ENCODE measurements at places on chromosomes 5 and 9.

- DNase-seq = no peak
Observed at GRCh38 chr9:128304136-128304970, 17.9 kb downstream of the TRUB2 start.

GRCh38 chr5:38556088-38556598 is 303 bp downstream of the LIFR start:
- no peak for DNase-seq

DNA sequence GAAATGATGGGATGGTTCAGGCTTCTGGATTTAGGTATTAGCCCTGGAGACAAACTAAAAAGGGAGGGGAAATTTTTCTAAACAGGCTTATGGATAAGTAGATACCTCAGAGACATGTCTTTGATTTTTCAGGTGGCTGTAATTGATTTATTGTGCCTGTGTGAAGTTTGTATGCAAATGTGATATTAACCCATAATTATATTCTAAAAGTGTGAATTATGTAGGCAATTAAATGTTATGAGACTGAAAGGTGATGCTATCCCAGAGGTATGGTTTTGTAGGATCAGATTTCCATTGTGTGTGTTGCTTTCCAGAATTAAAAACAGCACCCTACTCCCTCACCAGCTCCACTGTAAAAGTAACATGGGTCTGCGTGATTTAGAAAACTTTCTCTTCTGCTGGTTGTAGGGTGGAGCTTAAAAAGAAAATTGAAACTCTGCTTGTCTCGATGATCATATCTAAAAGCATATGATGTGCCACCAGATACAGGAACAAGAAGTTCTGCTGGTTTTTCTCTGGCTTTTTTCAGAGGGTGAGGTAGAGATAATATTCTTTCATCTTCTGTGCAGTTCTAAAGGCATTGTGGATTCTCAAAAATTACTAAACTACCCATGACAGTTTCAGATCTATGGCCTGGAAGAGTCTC is 71.8 kb upstream of the TAF11L2 start:
- DNase-seq = no peak

DNA sequence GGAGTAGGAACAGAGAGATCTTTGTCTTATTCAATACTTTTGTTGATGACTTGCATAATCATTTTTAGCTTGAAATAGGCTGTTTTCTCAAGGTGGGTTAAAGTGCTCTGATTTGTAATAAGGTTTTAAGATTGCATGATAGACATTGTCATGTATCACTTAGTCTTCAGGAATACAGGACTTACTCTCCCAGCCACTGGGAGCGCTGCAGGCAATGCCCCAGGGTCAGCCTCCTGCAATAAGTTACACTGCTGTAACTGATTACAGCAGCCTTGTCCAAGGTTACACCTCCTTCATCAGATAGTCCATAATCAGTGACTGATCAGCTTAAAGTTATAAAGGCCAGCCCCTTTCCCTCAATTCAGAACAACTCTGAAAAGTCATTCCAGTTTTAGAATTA is 218.6 kb downstream of the ESM1 start:
- no peak for DNase-seq

GRCh38 chr5:116520771-116521170 is 53.9 kb downstream of the SEMA6A start:
- no peak for DNase-seq

- DNase-seq = no peak
Observed at GRCh38 chr9:121292801-121293241, 24.9 kb downstream of the GSN start.

DNA sequence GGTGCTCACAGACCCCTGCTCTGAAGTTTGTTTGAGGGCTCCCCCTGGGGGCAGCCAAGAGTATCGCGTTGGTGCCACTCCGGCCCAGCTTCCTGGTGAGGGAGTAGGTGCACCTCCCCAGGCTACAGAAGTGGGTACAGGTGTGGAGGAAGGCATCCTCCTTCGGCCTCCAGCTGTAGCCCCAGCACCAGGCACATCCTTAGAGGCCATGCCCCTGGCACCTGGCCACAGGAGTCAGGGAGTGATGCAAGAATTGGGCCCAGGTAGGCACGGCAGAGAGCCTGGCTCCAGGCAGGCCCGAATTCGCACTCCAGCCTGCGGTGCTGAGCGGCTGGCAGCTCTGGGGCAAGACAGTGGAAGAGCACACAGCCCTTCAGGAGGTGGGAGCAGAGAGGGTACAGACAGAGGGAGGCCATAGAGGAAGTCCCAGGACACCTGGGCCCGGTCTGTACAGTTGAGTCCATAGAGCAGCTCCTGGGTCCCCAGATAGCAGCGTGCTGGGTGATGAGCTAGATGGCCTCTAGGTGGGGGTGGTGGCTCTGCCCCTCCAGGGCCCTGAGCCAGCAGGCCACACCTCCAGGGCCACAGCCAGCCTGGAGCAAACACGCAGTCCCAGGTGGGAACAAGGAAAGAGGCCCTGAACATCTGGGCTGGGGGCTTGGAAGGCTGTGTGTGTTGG is 2.4 kb downstream of the SAPCD2 start:
- DNase-seq = peak; percentile 79

GRCh38 chr5:173237875-173238220 is 2.8 kb upstream of the NKX2-5 start:
- DNase-seq = no peak

DNA sequence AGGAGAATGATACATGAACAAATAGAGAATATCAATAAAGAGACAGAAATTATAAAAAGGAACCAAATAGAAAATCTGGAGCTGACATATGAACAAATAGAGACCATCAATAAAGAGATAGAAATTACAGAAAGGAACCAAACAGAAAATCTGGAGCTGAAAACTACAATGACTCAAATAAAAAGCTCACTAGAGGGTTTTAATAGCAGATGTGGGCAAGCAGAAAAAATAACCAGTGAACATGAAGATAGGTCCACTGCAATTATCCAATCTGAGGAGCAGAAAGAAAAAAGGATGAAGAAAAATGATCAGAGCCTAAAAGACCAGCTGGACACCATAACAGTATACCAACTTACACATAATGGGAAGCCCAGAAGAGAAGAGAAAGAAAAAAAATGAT is 353.7 kb downstream of the ARL15 start:
- no peak for DNase-seq

DNA sequence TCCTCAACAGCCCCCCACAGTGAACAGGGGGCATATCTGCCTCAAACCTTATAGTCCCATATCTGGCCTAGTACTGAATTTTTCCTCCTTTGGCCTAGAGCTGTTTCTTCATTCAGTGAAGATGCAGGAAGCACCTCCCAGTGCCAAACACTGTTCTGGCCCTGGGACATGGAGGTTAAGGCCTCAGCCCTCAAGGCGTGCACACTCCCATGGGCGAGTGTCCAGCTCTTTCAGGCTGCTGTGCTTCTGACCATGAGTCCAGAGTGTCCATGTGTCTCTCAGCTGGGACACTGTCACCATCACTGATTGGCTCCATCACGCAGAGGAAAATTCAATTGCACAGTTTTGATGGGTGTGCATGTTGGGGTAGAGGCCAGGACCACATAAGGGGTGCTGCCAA is 151.5 kb downstream of the PAX5 start:
- no peak for DNase-seq

- DNase-seq = no peak
Observed at GRCh38 chr9:113468716-113469448, 5.4 kb downstream of the RGS3 start.

DNA sequence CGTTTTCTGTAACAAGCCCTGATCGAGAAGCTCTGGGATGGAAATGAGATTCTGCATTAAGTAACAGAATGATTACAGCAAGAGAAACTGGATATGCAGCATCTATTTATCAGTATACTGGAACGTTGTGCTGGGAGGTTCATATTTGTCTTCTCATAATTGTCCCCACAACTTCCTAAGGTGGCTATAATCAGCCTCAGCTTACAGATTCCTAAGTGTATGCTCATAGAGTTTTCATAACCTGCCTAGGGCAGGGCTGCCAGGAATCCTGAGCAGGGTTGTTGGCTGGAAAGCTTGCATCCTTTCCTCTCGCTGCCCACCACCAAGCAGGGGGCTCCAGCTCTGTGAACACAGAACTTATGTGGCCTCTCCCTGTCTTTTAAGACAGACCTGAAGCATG is 70.2 kb downstream of the FNBP1 start:
- no peak for DNase-seq

DNA sequence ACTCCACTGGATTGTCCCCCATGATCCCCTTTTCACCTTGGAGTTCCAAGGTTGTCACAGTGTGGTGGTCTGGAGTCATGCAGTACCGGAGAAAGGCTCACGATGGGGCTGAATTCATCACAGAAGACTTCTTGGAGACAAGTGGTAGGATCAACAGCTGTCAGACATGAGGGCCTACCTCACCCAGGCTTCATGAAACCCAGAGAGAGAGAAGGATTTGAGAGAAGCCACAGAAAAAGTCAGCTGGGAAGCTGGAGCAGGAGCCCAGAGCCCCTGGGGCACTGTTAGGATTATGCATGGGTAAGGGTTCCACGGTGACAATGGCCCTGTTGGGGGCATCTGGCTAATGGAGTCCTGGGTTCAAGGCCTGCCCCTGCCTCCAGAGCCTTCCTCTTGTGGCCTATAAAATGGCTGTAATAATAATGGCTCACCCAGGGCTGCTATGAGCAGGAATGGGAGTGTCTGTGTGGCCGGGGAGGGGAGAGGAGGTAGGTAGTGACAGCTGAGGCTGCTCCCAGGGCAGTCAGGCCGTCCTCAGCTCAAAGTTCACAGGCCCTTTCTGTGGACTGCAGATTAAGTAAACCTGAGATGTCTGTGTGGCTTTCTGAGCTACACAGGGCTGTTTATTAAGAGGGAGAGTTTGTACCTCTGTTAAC is 910 bp downstream of the TRIM14 start:
- DNase-seq = no peak

- no peak for DNase-seq
Observed at GRCh38 chr9:84226126-84226525, 114.4 kb downstream of the SLC28A3 start.

GRCh38 chr5:39846144-39846543 is 421.4 kb upstream of the DAB2 start:
- no peak for DNase-seq

DNA sequence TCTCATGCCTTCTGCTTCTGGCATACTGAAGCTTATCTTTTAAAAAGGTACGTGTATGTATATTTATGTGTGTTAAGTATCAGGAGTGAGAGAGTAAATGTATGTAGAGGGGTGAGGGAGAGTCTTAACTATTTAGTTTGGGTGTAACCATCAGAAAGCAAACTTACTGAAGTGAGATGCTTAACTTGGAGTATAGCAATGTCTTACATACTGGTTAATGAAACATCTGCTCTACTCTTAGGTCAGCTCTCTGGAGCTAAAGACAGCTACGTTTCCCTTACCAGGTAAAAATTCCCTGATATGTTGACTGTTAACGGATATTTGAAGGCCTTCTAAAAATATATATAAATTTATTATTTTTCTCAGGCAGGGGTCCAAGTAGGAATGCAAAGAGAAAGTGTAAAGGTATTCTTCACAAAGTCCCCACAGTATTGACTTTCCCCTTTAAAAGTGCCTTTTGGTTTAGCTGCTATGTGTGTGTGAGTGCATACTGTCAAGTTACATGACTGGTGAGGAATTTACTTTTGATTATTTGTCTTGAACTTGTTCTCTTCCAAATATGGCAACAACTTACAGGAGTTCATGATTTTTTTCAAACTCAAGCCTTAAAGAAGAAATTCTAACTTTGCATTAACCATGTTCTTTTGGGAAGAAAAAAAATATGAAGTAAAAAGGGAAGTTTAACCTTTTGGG is 12.3 kb upstream of the C5orf24 start:
- DNase-seq = no peak

- no peak for DNase-seq
Observed at GRCh38 chr5:149126906-149127305, 14.4 kb upstream of the ABLIM3 start.

- DNase-seq = no peak
Observed at GRCh38 chr5:127766676-127767335, 63.6 kb downstream of the CCDC192 start.

DNA sequence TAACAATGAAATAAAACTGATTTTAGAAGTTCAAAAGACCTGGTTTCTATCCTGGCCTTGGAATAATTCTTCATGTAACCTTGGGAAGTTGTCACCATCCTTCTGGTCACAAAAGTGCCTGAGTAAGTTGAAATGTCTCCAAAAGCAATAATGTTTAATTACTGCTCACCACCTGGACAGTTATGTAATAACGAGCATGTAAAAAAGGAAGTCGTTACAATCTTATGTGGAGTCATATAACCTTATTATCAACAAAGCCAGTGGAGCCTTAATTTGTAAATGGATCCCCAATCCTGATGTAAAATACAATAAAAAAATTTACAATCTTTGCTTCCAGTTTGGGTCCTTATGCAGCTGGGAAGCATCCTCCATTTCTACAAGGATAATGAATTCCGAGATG is 64.2 kb upstream of the GPR151 start:
- DNase-seq = no peak

- no peak for DNase-seq
Observed at GRCh38 chr9:110116543-110116885, 91.4 kb downstream of the C9orf152 start.

- no peak for DNase-seq
Observed at GRCh38 chr5:71806711-71807110, 87.6 kb downstream of the CARTPT start.

- DNase-seq = no peak
Observed at GRCh38 chr9:114117614-114117995, 18.5 kb upstream of the KIF12 start.

- no peak for DNase-seq
Observed at GRCh38 chr5:55469839-55470238, 64.9 kb downstream of the PLPP1 start.

- no peak for DNase-seq
Observed at GRCh38 chr9:117775591-117775990, 71.4 kb downstream of the TLR4 start.

GRCh38 chr9:131605770-131606590 is 60.7 kb downstream of the PRRT1B start:
- DNase-seq = no peak

- DNase-seq = no peak
Observed at GRCh38 chr5:178525906-178526732, 64.1 kb downstream of the COL23A1 start.

- no peak for DNase-seq
Observed at GRCh38 chr5:91468651-91469422, 85.7 kb upstream of the ARRDC3 start.

GRCh38 chr5:146365618-146366017 is 27.0 kb downstream of the POU4F3 start:
- DNase-seq = no peak

- no peak for DNase-seq
Observed at GRCh38 chr5:73749485-73750270, 123.7 kb downstream of the ARHGEF28 start.

Data from GM12864 (cell line).